ENCODE measurements at places on chromosomes 3 and 15.
A peak's percentile ranks its signal among the peaks of the same experiment; 100 is the strongest.

DNA sequence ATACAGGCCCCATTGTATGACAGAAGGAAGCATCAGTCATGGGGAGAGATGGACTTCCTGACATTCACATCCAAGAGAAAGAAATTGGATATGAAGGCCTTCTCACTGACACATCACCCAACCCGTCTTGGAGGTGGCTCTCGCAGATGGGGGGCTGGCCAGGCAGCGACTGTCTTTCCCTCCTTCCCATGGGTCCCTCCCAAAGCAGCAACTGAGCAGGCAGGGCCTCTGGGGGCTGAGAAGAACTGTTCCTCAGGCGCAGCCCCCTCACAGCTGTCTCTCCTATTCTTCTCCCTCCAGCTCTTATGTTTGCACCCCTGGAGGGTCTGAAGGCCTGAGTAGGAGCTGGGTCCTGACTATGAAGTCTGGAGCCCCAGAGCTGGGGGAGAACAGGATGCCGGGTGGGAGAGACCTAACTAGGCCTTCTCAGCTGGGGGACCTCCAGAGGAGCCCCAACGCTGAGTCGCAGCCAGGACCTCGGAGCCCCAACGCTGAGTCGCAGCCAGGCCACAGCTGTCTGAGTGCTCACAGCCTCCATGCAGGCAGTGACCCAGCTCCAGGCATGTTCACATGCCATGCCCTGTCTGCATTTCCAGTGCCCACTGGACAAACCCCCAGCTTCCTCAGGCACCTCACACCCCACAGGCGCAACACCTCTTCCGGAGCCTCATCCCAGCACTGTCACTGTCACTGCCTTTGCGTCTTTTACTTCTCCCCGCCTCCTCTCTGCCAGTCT is 29.6 kb downstream of the UMPS start:
- no peak for DNase-seq

GRCh38 chr3:180492047-180492446 is 109.9 kb upstream of the TTC14 start:
- no peak for DNase-seq

- peak; percentile 11 for DNase-seq
These were observed at the start of gene DZIP1L for GRCh38 chr3:138114988-138115971. Gene DZIP1L (minus strand): TSS chr3:138115608. CDS start chr3:138103971, 11,637 bp downstream.

GRCh38 chr3:184559336-184559735 is 2.2 kb upstream of the EPHB3 start:
- DNase-seq = no peak

DNA sequence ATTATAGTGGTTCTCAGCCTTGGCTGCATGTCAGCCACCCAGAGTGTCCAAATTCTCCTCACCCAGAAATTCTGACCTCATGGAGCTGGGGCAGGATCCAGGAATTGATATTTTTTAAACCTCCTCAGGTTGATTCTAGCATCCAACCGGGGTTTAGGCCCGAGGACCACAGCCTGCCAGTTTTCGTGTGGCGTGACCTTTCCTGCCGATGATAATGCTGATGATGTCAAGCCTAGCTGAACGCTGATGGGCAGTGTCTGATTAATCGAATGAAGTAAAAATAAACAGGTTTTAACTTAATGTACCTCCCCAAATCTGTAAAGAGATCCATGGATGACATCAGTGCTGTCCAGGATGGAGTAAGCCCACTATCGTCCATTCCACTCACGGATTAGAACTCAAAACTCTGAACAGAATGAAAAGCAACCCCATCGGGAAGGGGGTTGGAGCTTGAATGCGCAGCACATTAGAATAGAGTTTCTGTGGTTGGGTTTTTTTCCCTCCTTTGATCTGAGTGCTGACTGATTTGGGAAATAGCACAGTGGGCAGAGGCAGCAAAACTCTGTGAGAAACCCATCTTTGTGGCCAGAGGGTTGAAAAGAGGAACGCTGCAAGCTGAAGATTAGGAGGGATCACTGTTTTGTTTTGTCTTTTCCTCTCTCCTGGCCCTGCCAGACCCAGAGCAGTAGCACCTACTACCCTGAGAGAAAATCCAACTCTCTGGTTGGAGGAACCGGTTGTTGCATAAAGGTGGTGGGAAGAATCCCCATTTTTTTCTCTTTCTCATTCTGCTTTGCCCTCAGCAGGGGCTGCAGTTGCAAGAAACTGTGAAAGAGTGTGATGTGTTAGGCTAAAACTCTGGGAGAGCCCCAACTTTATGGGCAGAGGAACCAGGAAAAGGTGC is 153.9 kb downstream of the APBA2 start:
- no peak for DNase-seq

DNA sequence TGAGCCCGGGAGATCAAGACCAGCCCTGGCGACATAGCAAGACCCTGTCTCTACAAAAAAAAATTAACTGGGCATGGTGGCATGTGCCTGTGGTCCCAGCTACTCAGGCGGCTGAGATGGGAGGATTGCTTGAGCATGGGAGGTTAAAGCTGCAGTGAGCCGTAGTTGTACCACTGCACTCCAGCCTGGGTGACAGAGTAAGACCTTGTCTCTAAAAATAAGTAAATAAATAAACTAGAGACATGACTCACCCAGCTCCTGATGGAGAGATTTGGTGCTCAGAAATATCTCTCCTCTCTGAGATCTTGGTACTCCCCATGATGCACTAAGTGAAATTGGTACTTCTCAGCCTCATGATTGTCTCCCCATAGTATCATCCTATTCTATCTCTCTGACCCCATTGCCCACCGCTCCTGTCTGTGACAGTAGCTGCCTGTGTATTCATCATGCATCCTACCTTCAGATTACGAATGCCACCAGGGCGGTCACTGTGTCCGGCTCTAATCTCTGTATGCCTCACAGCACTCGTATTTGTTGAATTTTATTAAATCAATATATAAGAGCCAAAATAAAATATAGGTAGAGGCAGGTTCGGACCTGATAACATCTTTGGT is 50.9 kb downstream of the ABHD2 start:
- DNase-seq = no peak
